ENCODE measurements at places on chromosomes 6 and 20. TPM values are rescaled to one million over a fixed set of nuclear protein-coding genes. Genes with fewer than 3 reads are reported as not detected.
A peak's percentile ranks its signal among the peaks of the same experiment; 100 is the strongest.

- H3K27me3 ChIP-seq: no peaks in the 10 kb centered on the region
- H3K36me3 ChIP-seq: no peaks in the 10 kb centered on the region
- peaks cover 3% of the 10 kb centered on the region for H3K4me1 ChIP-seq
- no peak overlapping the region for H3K27ac ChIP-seq
- no peak overlapping the region for H3K4me3 ChIP-seq
Observed at GRCh38 chr6:70839286-70840266, 117.3 kb downstream of the B3GAT2 start.

- H3K4me3 ChIP-seq: no peak overlapping the region
- H3K4me1 ChIP-seq: peaks cover 10% of the 10 kb centered on the region
- H3K27ac ChIP-seq: no peak overlapping the region
- H3K36me3 ChIP-seq: no peaks in the 10 kb centered on the region
Observed at GRCh38 chr6:31477521-31477920, 20.4 kb upstream of the MICB start.

GRCh38 chr6:119523556-119523955 is 174.0 kb upstream of the MAN1A1 start:
- H3K36me3 ChIP-seq: no peaks in the 10 kb centered on the region
- no peak overlapping the region for H3K27ac ChIP-seq
- DNase-seq: no peak
- no peak overlapping the region for H3K4me3 ChIP-seq

The GGT7 gene
- 10.2 TPM for total RNA-seq

GRCh38 chr6:45946887-45947286 is 68.8 kb downstream of the CLIC5 start:
- no peak overlapping the region for H3K4me3 ChIP-seq
- no peak overlapping the region for H3K27ac ChIP-seq
- no peaks in the 10 kb centered on the region for H3K36me3 ChIP-seq
- H3K4me1 ChIP-seq: peaks cover 8% of the 10 kb centered on the region

The C6orf58 gene
- total RNA-seq: not detected

DNA sequence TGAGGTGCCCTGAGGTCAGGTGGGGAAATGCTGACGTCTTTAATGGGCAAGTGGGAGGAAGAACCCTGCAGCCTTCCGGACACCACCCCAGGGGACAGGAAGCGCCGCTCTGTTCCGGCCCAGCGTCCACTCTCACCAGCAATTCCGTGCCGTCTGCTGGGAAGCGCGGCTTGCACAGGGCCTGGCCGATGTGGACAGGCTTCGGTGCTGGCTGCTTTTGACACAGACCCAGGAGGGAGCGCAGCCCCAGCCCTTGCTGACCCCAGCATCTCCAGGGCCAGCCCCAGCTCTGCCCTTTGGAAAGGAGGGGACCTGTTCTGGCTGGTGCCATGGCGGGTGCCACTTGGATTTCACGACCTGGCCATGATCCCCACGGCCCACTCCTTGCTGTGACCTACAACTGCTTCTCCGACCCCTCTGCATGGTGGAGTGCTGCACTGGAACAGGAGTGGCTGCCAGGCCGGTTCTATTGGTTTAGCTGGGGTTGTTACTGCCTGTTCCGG is 123.2 kb downstream of the DLL1 start:
- no peak overlapping the region for H3K27ac ChIP-seq
- H3K27me3 ChIP-seq: peaks cover 7% of the 10 kb centered on the region

The MAPK13 gene
- total RNA-seq: 6.6 TPM

The CFAP206 gene
- 1.9 TPM for total RNA-seq

DNA sequence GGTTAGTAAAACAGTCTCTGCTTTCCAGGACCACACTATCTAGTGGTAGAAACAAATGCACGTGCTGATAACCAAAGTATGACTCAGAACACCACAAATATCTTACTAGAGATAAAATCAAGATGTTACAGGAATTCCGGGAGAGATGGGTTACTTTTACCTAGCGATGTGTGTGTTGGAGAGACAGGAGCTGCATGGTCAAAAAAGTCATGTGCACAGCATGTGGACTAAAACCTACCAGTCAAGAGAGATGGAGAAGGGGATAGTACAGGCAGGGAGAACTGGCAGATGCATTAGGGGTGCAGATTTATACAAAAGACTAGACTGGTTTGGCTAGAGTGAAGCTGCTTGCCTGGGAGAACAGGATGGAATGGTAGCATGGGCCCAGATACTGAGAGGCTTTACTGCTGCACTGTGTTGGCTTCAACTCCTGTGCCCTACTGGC is 75.3 kb upstream of the MRAP2 start:
- no peaks in the 10 kb centered on the region for H3K4me1 ChIP-seq
- H3K36me3 ChIP-seq: peaks cover 14% of the 10 kb centered on the region
- no peak overlapping the region for H3K27ac ChIP-seq
- no peaks in the 10 kb centered on the region for H3K27me3 ChIP-seq
- no peak for DNase-seq

The RBCK1 gene
- total RNA-seq: 129 TPM

The WFDC5 gene
- total RNA-seq: not detected

GRCh38 chr20:6524305-6524704 is 243.2 kb upstream of the BMP2 start:
- H3K36me3 ChIP-seq: no peaks in the 10 kb centered on the region
- peaks cover 16% of the 10 kb centered on the region for H3K27me3 ChIP-seq
- H3K4me1 ChIP-seq: no peaks in the 10 kb centered on the region
- no peak for DNase-seq

GRCh38 chr20:7378864-7379605 is 561.2 kb downstream of the HAO1 start:
- peak; percentile 26 for DNase-seq
- peaks cover 5% of the 10 kb centered on the region for H3K4me1 ChIP-seq
- no peaks in the 10 kb centered on the region for H3K27me3 ChIP-seq
- H3K36me3 ChIP-seq: no peaks in the 10 kb centered on the region
- H3K27ac ChIP-seq: no peak overlapping the region
- H3K4me3 ChIP-seq: no peak overlapping the region

DNA sequence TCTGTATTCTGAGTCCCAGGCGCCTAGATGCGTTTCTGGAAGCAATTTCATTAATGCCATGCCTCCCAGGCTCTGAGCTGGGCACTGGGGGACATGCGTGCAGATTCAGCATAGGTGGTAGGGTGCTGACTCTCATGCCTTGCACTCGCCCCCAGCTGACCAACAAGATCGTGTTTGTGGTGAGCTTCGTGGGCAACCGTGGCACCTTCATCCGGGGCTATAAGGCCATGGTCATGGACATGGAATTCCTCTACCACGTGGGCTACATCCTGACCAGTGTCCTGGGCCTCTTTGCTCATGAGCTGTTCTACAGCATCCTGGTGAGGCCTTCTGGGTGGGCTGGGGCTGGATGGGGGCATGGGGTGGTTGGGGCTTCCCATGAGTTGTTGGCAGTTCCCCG is 21.6 kb downstream of the UQCC2 start:
- H3K27ac ChIP-seq: no peak overlapping the region
- no peak overlapping the region for H3K4me3 ChIP-seq
- peak; percentile 11 for DNase-seq
- H3K36me3 ChIP-seq: no peaks in the 10 kb centered on the region

GRCh38 chr20:19889011-19889953 is 127.9 kb upstream of the NAA20 start:
- H3K36me3 ChIP-seq: no peaks in the 10 kb centered on the region
- peaks cover 44% of the 10 kb centered on the region for H3K4me1 ChIP-seq
- peak; percentile 81 for DNase-seq
- peak overlapping the region; percentile 87 for H3K27ac ChIP-seq

DNA sequence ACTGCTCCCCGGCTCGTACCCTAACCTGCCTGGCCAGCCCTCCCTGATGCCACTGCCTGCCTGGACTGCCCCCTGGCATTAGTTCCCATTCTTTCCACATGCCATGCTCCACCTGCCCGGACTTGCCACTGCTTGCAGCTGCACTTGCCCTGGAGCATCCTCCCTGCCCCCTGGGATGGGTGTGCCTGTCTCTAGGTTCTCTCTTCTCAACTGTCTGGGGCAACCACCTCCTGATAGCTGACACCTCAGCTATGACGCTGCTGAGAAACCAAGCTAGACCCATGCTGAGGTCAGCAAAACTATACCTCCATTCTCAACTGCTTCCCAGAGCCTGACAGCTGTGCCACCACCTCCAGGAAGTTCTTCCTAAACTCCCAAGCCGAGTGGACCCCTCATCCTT is 72.1 kb downstream of the PERP start:
- DNase-seq: no peak
- no peak overlapping the region for H3K4me3 ChIP-seq
- H3K27me3 ChIP-seq: no peaks in the 10 kb centered on the region
- no peak overlapping the region for H3K27ac ChIP-seq
- no peaks in the 10 kb centered on the region for H3K36me3 ChIP-seq
- H3K4me1 ChIP-seq: no peaks in the 10 kb centered on the region

The GABRR1 gene
- not detected for total RNA-seq

The SLC22A2 gene
- not detected for total RNA-seq

DNA sequence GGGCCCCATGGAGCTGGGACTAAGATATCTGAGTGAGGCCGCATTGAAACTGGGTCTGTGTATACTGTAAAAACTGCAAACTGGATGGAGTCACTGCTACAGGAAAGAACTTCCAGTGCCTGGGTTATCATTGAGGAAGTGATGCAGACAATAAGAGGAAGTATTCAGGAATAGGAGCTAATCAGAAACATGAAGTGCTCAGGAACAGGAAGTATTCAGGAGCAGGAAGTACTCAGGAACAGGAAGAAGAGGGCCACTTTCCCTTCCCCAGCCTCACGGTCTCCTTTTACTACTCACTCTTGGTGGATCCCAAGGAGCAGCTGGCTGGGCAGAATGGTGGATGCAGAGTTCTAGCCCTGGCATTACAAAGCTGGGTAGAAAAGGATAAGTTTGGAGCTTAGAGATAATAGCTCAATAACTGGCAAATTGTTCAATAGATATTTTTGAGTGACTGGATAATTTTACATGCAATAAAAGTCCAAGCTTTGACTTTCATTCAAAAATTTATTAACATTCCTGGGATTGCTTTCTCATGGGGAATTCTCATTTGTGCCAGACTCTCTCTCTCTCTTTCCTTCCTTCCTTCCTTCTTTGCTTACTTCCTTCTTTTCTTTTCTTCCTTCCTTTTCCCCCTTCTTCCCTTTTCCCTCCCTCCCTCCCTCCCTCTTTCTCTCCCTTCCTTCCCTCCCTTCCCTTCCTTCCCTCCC is 82.2 kb upstream of the PAX1 start:
- no peak for DNase-seq
- H3K4me1 ChIP-seq: no peaks in the 10 kb centered on the region
- H3K4me3 ChIP-seq: no peak overlapping the region
- no peaks in the 10 kb centered on the region for H3K36me3 ChIP-seq
- H3K27ac ChIP-seq: no peak overlapping the region

The HRH3 gene
- total RNA-seq: not detected

- H3K36me3 ChIP-seq: no peaks in the 10 kb centered on the region
- no peaks in the 10 kb centered on the region for H3K27me3 ChIP-seq
- DNase-seq: no peak
- no peak overlapping the region for H3K4me3 ChIP-seq
- no peak overlapping the region for H3K27ac ChIP-seq
Observed at GRCh38 chr6:103183831-103184411, 1675.8 kb downstream of the HACE1 start.

DNA sequence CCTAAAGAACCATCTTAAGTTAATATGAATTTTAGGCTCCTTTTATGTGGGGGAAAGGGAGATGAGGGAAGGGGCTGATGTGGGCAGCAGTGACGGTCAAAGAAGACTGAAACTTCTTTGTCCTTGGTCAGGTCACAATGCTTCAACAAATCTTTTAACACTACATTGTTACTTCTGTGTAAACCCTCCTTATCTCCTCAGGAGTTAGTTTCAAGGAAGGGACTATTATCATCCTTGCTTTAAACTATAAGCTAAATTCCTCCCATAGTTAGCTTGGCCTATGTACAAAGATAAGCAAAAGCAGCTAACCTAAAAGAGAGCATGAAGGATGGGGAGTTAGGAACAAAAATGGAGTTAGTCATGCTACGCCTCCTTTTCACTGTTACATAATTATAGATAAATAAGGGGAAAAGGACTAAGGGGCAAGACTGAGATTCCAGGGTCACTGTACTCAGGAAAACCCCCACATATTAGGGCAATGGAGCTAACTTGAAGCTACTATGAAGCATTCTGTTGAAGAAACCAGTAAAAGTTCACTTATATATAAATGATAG is 172.7 kb upstream of the RUNX2 start:
- no peak overlapping the region for H3K27ac ChIP-seq
- DNase-seq: no peak
- no peaks in the 10 kb centered on the region for H3K4me1 ChIP-seq
- H3K36me3 ChIP-seq: no peaks in the 10 kb centered on the region
- H3K4me3 ChIP-seq: no peak overlapping the region
- no peaks in the 10 kb centered on the region for H3K27me3 ChIP-seq

The SLC35D3 gene
- total RNA-seq: not detected

- H3K36me3 ChIP-seq: peaks cover under 1% of the 10 kb centered on the region
- H3K4me3 ChIP-seq: no peak overlapping the region
- H3K27me3 ChIP-seq: no peaks in the 10 kb centered on the region
- H3K27ac ChIP-seq: no peak overlapping the region
Observed at GRCh38 chr6:32131439-32131948, 1.4 kb upstream of the FKBPL start.

- H3K4me3 ChIP-seq: no peak overlapping the region
- no peak for DNase-seq
- H3K27me3 ChIP-seq: no peaks in the 10 kb centered on the region
- H3K4me1 ChIP-seq: peaks cover 4% of the 10 kb centered on the region
Observed at GRCh38 chr6:80158478-80158989, 52.1 kb downstream of the BCKDHB start.

The HLA-DQB2 gene
- total RNA-seq: not detected

DNA sequence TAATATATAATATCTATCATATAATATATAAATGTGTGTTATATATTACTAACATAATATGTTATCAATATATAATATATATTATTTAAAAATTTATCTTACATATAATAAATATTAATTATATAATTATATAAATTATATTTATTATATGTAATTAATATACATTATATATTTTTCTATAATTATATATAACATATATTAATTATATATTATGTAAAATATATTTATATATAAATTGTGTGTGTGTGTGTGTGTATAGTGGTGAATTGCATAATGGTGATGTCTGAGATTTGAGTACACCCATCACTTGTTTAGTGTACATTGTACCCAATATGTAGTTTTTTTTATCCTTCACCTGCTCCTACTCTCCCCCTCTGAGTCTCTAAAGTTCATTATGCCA is 205.9 kb upstream of the KCNG1 start:
- H3K36me3 ChIP-seq: no peaks in the 10 kb centered on the region
- no peaks in the 10 kb centered on the region for H3K4me1 ChIP-seq
- no peak overlapping the region for H3K4me3 ChIP-seq

The FOXA2 gene
- total RNA-seq: not detected

DNA sequence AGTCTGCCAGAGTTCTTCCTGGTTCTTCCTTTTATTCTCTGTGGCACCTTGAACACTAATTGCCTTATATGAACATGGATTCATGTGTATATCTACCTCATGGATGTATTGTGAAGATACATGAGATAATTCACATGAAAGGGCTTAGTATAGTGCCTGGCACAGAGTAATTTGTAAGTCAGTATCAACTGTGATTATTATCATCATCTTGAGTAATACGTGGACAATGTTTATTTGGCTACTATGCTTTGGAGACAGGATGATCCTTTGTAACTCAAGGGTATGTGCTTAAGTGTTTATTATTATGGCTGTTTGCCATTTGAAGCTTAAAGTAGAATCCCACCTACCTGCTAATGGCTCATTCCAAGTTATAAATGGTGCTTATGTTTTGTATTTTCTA is 16.0 kb downstream of the DOP1A start:
- H3K27me3 ChIP-seq: no peaks in the 10 kb centered on the region
- no peaks in the 10 kb centered on the region for H3K36me3 ChIP-seq
- no peak overlapping the region for H3K27ac ChIP-seq
- no peaks in the 10 kb centered on the region for H3K4me1 ChIP-seq
- no peak for DNase-seq

Data from GM23248 (cell line).